MCF 10A (cell line): ENCODE measurements at places on chromosomes 12 and 14.
A peak's percentile ranks its signal among the peaks of the same experiment; 100 is the strongest.

DNA sequence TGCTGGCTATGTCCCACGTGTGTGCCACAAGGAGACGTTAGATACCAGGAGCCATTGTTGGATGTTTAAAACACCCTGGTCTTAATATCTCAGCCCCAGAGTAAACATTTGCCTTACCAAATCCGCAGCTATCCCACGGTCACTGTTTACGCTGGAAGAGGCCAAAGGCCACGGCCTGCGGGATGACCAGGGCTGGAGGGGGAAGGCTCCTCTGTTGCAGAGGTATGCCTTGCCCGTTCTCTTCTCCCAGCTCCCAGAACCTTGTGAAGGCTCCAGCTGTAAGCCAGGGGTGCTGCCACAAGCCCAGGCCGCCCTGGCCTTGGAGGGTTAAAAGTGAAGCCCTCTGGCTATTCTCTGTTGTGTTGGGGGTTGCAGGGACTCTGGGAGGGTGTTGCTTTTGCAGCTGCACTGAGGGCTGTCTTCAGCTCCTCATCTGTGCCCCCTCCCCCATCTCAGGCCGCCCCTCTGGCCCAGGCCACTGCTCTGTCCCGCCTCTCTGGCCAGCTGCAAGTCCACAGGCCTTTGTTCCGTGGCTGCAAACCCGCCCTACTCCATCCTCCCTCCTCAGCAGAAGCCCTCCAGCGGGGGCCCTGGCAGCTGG, 2.5 kb downstream of the PLEKHG3 start:
- DNase-seq, result no peak

DNA sequence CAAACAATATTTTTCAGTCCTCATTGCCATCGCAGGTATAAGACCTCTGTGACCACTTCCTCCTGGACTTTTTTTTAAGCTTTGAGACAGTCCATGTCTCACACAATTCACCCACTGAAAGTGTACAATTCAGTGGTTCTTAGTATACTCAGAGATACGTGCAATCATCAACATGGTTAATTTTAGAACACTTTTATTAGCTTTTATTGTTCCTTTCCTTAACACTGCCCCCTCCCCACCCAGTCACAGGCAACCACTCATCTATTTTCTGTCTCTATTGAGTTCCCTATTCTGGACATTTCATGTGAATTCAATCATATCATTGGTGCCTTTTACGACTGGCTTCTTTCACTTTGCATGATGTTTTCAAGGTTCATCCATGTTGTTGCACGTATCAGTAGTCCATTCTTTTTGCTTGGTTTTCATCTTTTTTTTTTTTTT, 16.2 kb downstream of the NCKAP5L start:
- DNase-seq, result no peak

DNA sequence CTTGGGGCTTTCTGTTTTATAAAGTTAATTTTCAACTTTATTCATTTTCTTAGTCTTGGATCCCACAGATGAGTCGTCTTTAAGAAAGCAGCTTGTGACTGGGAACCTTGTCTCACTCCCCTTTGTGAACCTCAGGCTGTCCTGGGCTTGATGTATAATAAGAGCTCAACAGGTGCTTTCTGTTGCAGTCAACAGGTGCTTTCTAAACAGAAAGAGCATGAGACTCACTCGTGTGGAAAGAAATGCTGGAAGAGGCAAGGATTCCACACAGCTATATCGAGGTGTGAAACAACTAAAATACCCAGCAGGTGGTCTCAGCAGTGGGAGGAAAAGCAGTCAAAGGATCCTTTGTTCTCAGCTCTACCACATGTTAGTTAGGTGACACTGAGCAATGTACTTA, 398.9 kb downstream of the EGLN3 start:
- DNase-seq, result no peak

GRCh38 chr12:59401862-59402261, 194.0 kb upstream of the SLC16A7 start:
- no peak for DNase-seq

- no peak for DNase-seq
These were observed 38.2 kb upstream of the SYCP3 start for GRCh38 chr12:101777485-101777884.

DNA sequence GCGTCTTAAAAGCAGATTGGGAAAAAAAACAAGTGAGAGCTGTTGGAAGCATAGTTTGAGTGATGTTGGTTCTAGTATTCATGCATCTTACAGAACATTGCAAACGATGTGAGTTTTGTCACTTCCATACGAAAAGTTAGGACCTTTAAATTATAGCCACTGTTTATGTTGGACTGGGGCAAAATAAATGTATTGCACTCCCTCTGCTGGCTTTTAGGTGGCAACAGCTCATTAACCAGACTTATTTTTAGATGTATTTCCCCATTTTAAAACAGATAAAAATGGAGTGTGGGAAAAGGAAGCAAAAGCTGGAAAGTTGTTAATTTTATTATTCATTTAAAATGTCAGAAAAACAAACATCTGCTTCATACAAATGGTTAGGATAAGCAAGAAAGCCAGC, 111.9 kb downstream of the LGR5 start:
- DNase-seq, result peak; percentile 41

GRCh38 chr14:105205673-105206208, 24.6 kb upstream of the NUDT14 start:
- DNase-seq, result no peak

GRCh38 chr12:87704374-87704773, 324.8 kb downstream of the C12orf50 start:
- no peak for DNase-seq

- DNase-seq, result no peak
These were observed 13.3 kb upstream of the ANAPC5 start for GRCh38 chr12:121365416-121366062.

- no peak for DNase-seq
These were observed 63.4 kb upstream of the KITLG start for GRCh38 chr12:88643685-88644084.

- DNase-seq, result no peak
These were observed 13.9 kb upstream of the HDAC7 start for GRCh38 chr12:47833591-47834012.

- peak; percentile 5 for DNase-seq
These were observed 112.6 kb downstream of the ERC1 start for GRCh38 chr12:1103632-1104031.

GRCh38 chr12:115771065-115771464, 506.4 kb downstream of the MED13L start:
- peak; percentile 26 for DNase-seq

- DNase-seq, result no peak
These were observed 253.2 kb downstream of the NOVA1 start for GRCh38 chr14:26344596-26344995.

DNA sequence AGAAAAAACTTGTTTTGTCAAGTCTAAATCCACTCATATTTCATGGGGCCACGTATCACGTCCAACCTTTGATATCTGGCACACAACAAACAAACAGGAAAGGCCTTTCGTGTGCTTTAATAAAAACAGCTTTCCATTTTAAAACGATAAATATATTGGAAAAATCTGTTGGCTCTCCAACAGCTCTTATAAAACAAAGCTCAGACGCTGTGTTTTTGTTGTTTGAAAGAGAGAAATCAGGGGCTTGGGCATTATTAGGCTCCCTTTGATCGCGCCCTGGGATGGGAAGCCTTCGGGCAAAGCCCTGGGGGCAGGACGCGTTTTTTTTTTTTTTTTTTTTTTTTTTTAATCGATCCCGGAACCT, 429 bp upstream of the PLEKHA5 start:
- DNase-seq, result peak; percentile 23

- DNase-seq, result peak; percentile 34
These were observed 36.4 kb upstream of the GXYLT1 start for GRCh38 chr12:42180990-42181596.

DNA sequence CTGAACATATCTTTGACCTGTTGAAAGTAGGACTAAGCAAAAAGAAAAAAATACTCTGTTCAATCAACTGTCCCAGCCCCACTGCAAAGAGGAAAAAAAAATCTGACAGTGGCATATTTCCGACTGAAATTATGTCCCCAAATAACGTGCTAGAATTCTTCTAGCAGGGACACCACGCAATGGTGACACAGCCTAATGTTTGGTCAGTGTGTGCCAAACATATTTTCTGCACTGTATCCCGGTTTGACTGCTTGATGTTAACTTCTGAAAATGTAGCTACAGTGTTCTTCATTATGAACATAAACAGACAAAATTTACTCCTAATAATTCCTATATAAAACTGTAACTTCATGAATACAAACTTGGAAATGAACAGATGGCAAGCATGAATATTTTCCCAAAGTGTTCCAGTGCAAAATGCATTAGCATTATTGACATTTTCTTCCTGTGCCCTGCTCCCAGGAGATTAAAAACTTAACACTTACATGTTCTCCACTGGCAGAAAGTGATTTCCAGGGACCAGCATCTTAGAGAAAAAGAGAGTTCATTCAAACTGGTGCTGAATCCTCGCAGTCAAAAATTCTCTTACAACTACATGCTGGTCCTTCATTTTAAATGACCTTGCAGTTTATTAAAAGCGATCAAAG, 72.4 kb upstream of the SYT1 start:
- DNase-seq, result no peak

GRCh38 chr12:67925552-67925951, 63.7 kb upstream of the IFNG-AS1 start:
- no peak for DNase-seq

- no peak for DNase-seq
These were observed 34.4 kb upstream of the PMCH start for GRCh38 chr12:102232036-102232435.

DNA sequence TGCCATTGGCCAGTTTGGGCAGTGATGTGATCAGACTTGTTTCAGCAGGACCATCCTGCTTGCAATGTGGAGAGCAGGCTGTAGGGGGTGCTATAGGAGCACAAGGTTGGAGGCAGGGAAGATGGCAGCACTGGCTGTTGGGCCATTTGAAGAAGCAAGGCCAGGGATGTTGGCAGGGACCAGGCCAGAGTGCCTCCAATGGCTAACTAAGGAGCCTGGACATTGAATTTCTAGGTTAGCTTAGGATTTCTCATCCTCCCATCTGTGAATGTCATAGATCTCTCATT, 23.5 kb downstream of the FGF23 start:
- peak; percentile 32 for DNase-seq

DNA sequence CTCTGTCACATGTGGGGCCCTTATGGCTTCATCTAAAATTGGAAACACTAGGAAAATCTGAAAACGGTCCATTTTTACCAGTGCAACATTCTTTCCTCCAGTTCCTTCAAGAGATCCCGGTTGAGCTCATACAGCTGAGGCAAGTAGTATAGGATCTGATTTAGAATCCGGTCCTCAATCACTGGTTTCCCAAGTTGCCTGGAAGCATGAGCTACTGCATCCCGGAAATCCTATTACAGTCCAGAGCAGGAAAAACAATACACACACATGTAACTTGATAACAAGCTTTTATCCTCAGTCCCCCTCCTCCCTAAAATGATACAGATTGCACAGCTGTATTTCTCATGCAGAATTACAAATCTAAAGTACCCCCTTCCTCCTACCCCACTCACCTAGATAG, 67.9 kb upstream of the NR2C1 start:
- no peak for DNase-seq

DNA sequence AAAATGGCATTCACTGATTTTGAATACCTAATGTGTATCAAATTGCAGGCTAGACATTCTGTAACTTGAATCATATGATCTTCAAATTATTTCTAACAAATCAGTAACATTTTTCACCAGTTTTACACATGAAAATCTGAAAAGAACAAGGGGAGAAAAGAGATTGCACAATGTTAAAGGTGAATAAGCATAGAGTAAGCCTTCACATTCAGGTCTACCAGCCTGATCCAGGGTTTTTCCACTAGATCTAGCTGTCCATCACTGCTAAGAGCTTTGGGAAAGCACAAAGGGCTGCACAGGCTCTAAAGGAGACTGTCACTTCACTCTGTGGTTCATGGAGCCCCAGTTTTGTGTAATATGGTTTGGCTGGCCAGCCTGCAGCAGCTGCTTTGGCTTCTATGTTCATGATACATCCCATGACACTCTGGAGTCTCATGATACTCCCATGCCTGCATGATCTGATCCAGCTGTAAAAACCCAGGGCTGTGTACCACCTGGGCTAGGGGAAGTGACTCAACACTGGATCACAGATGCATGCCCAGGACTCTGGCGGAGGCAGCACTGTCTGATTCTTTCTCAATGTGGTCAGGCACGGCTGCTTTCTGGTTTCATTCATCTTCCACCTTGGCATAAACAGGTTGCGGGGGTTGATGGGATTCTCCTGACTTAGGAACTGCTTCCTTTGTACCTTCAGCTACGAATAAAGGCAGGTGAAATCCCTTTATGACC, 859.7 kb downstream of the GALC start:
- peak; percentile 91 for DNase-seq

DNA sequence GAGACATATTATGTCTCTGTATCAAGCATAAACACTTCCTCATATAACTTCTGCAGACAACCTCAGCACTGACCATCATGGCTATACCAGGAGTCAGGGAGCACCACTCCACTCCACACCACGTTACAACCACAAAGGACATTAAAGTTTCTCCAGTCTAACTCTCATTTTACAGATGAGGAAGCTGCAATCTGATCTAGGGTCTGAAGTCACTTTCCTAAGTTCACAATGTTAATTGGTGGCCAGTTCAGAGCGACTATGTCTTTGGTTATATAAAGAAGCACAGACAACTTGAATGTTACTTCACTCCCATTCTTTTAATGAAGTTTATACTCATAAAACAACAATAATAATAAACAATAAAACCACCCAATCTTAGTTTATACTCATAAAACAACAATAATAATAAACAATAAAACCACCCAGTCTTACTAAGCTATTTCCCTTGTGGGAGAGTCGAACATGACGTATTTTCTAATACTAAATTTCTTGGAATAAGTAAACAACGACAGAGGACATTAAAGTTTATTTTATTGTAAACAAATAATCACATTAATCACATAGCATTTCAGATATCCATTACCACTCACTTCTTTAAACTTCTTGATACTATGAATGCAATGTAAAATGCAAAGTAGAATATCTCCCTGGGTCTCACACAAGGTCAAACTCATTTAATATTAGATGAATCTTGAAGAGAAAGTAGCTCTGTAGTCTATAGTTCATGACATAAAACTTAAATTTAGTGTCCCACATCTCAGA, 72.4 kb upstream of the SSTR1 start:
- no peak for DNase-seq

DNA sequence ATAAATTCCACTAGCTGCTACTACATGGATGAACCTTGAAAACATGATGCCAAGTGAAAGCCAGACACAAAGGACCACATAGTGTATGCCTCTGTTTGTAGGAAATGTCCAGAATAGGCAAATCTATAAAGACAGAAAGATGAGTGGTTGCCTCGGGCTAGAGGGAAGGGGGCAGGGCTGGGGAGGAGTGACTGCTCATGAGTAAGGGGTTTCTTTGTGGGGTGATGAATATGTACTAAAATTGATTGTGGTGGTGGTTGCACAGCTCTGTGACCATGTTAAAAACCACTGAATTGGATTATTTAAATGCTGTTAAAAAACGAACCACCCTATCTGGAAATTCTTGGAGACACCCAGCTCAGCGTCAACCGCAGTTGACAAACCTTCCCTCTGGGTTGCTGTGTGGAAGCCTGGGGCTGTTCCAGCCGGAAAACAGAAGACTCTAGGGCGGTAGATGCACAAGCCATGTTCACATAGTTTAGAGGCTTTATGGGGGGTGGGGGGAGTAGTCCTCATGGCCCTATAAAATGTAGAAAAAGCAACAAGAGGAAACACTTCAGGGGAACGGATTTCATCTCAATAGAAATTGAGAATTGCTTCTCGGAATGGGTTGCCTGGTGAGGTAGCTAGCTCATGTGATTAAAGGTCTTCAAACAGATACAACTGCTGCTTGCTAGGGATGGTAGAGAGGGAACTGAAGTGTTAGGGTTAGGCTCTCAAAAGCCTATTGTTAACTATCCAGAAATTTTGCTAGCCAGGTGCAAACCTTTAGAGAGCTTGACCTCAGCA, 29.4 kb downstream of the RIN3 start:
- DNase-seq, result no peak
